ENCODE measurements at places on chromosomes 7 and 10.

DNA sequence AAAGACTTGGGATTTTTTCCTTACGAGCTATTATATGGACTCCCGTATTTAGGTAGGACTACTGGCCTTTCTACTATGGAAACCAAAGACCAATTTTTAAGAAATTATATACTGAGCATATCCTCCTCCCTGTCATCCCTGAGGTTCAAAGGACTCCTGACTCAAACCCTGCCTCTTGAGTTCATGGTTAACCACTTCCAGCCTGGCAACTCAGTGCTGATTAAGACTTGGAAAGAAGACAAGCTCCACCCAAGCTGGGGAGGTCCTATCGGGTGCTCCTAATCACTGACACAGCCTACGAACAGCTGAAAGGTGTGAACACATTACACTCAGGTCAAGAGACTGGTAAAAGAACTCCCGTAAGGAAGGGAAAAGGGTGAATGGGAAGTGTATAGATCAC lies 66.8 kb downstream of the LYZL2 start:
- no peak for DNase-seq

GRCh38 chr10:6507311-6507710 lies 72.8 kb downstream of the PRKCQ start:
- DNase-seq = no peak

DNA sequence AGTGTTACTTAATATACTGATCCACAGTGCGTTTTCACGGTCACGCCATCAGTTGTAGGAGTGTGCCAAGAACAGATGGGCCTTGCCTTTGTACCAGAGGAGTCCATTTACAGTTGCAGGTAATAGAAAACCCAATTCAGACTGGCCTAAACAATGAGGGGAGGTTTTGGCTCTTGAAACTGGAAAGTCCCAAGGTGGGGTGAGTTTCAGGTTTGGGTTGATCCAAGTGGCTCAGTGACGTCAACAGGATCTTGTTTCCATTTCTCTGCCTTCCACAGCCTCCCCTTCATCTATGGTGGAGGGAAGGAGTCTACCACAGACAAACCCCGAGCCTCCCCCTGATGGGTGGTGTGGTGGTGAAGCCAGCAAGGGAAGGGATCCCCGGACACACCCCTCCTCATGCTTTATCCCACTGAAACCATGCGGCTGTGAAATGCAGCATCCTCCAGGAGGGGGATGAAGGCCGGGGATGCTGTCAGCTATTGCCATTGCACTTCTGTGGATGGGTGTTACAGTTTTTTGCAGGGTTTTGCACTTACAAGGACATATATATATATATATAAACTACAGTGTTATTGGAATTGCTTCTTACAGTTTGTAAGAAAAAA lies 14.8 kb upstream of the SH2D4B start:
- DNase-seq = no peak

- no peak for DNase-seq
Observed at GRCh38 chr7:2845034-2845592, 1.0 kb upstream of the GNA12 start.

DNA sequence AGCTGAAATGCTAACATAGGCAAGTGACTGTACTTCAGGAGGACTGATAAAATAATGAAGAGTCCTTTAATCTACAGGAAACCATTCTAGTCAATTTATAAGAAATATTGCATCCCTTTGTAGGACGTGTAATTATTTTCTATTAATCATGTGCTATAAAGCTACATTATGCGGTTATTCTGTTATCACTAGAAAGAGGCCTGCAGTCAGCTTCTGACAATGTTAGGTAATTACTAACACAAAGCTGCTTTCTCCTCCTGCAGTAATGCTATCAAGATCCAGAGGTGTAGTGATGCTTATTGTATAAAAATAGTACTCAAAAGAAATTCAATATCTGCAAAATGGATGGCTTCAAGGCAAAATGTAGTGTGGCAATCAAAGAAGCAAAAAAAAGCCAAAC lies 191.1 kb downstream of the SKAP2 start:
- DNase-seq = no peak

GRCh38 chr10:69232736-69233480 lies 12.8 kb downstream of the HKDC1 start:
- DNase-seq = no peak
